ENCODE measurements at places on chromosomes 5 and 9.
A peak's percentile ranks its signal among the peaks of the same experiment; 100 is the strongest.

DNA sequence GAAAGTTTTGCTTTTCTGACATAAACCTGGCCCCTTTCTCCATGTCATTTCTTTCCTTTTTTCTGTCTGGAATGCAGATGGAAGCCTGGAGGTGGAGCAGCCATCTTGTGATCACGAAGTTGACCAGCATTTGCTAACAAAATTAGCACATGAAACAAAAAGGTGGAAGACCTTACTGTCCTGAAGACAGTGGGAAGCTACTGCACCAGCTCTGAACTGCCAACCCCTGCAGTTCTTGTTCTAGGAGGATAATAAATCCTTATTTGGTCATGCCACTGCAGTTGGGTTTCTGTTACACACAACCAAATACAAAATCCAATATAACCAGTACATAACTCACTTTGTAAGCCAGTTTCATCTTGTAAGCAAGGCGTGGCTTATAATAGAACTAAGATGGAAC, 249.4 kb upstream of the TBCA start:
- DNase-seq = no peak

DNA sequence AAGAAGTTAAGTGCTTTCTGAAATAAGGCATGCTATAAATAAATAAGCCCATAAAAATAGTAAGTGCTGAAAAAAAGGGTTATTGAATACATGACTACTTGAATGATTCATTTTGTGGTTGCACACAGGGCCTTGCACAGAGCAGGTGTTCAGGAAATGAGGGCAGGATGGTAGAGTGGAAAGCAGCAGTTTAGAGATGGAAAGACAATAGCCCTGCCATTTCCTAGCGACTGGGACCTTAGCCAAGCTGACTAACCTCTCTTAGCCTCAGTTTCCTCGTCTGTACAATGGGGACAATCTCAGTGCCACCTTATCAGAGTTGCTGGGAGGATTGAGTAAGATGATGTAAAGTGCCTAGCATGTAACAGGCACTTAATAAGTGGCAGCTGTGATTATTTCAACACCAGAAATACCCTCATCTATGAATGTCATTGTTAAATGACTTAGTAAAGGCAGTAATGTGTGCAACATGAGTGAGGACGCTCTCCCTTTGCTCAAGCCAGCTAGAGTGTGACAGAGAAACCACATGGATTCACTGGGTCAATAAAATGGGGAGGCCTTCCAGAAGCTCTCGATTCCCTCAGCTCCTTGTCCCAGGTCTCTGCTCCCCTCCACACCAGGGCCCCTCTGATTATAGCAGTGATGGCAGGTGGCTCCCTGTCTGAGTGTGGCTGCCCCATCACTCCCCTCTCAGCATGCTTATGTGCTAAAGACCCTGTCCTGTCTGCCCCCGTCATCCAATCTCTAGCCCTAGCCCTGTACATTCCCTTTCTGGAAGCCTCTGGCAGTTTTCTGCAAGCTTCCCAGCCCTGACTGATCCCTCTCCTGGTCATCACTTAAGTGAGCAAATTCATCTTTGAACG, 16.0 kb upstream of the PHF19 start:
- peak; percentile 76 for DNase-seq

- DNase-seq = no peak
Measured at GRCh38 chr9:71822935-71823334, 54.6 kb upstream of the CEMIP2 start.

GRCh38 chr5:17090839-17091238, 126.6 kb upstream of the BASP1 start:
- no peak for DNase-seq

Measured in CD4-positive, alpha-beta T cell treated with Interleukin-21 for 1 hour (primary cell).